ENCODE measurements at places on chromosomes 2 and 18.

- DNase-seq = no peak
Observed at GRCh38 chr2:134436706-134437105, 182.8 kb downstream of the MGAT5 start.

DNA sequence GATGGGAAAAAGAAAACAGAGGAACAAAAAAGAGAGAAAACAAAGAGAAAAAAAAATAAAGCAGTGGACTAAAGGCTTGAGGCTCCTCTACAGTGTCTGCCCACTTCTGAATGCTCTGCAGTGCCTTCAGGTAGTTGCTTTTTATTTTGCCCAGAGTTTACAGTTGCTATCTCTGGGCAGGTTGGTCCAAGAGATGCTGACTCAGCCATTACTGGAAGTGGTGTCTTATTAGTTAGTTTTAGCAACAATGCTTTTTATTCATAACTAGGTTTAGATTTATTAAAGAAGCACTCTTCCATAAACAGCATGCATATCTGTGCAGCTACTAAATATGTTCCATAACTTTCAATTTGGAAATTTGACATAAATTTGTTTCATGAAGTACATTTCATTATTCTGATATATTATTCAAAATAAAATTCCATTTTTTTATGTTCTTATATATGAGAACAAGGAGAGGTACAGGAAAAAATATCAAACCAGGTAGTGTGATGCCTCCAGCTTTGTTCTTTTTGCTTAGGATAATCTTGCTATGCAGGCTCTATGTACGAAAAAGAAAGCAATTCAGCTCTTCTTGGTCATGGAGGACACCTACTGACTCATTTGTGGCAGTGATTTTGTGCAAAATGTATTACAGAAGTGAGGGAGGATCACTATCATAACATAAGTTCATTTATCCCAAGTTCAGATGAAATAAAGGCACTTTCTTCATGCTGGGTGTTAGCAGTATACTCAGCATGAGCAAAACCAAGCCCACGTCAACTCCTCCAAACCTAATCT, 69.5 kb downstream of the RPIA start:
- DNase-seq = no peak

DNA sequence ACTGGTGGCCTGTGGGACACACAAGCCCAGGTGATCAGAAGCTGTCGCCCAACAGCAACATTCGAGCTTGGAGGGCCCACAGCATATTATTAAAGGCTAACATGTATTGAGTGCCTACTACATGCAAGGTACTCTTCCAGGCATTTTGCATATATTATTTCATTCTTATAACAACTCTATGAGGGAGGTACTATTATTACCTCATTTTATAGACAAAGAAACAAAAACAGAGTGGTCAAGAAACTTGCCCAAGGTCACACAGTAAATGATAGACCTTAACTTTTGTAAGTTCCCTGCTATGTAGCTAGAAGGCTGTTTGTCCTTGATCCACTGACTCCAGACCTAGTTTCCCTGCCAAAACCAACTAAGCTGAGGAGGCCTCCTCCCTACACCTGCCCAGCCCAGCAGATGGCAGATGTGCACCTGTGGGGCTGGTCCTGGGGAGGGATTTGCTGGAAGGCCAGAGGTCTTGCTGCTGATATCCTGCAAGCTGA, 35.7 kb downstream of the KANSL3 start:
- no peak for DNase-seq

- DNase-seq = no peak
Observed at GRCh38 chr2:10490806-10491291, 42.7 kb upstream of the ODC1 start.

- no peak for DNase-seq
Observed at GRCh38 chr2:62467475-62468321, 38.3 kb downstream of the TMEM17 start.

All from stimulated activated CD4-positive, alpha-beta T cell treated with anti-CD3 and anti-CD28 coated beads, Interleukin-12 subunit alpha, Interleukin-12 subunit beta, amount 100 ng/mL, for 24 hours (primary cell).